ENCODE measurements at places on chromosomes 3 and 15. TPM values are rescaled to one million over a fixed set of nuclear protein-coding genes. Genes with fewer than 3 reads are reported as not detected.

- no peaks in the 10 kb centered on the region for H3K36me3 ChIP-seq
- no peaks in the 10 kb centered on the region for H3K4me1 ChIP-seq
- H3K4me3 ChIP-seq, result no peak overlapping the region
- H3K27me3 ChIP-seq, result no peaks in the 10 kb centered on the region
- H3K27ac ChIP-seq, result no peak overlapping the region
These were observed 270.5 kb upstream of the PROK2 start for GRCh38 chr3:72055436-72055835.

DNA sequence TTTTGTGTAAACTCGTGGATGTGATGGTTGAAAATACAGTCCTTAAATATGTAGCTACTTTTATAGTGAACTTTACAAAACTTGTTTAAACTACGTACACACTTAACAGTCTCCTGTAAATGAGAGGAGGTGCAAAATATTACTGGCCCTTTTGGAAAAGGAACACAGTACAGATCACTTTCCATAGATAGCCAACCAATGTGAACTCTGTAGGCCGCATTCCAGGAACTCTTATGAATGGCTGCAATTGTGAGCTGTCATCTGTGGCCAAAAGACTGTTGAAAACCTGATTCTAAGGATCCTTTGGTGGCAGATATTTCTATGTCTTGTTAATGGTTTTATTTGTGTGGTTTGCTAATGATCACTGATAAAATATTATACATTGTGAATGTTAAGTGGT is 6.2 kb downstream of the TSC22D2 start:
- no peaks in the 10 kb centered on the region for H3K36me3 ChIP-seq
- H3K27me3 ChIP-seq, result no peaks in the 10 kb centered on the region
- H3K27ac ChIP-seq, result no peak overlapping the region
- DNase-seq, result no peak
- H3K4me3 ChIP-seq, result no peak overlapping the region
- H3K4me1 ChIP-seq, result peaks cover 14% of the 10 kb centered on the region

- DNase-seq, result no peak
- no peak overlapping the region for H3K4me3 ChIP-seq
- no peaks in the 10 kb centered on the region for H3K36me3 ChIP-seq
- H3K4me1 ChIP-seq, result no peaks in the 10 kb centered on the region
- no peaks in the 10 kb centered on the region for H3K27me3 ChIP-seq
These were observed 460.4 kb upstream of the SGO1 start for GRCh38 chr3:20646425-20646824.

Gene COL6A5
- total RNA-seq, result 2.0 TPM

Gene EPHB1
- 37.1 TPM for total RNA-seq

DNA sequence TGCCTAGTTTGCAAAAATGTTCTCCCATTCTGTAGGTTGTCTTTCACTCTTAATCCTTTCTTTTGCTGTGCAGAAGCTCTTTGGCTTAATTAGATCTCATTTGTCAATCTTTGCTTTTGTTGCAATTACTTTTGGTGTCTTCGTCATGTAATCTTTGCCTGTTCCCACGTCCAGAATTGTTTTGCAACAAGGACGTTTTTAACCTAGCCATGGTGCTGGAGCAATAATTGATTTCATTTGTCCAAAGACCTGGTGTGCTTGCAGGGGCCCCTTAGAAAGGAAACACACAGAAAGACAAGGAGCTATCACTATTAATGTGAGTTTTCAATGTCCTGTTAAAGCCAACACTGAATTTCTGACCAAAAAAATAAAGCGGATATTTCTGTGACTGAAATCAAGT is 89.1 kb upstream of the GALNT15 start:
- no peaks in the 10 kb centered on the region for H3K36me3 ChIP-seq
- H3K27me3 ChIP-seq, result no peaks in the 10 kb centered on the region
- H3K4me3 ChIP-seq, result no peak overlapping the region
- DNase-seq, result no peak
- no peak overlapping the region for H3K27ac ChIP-seq

DNA sequence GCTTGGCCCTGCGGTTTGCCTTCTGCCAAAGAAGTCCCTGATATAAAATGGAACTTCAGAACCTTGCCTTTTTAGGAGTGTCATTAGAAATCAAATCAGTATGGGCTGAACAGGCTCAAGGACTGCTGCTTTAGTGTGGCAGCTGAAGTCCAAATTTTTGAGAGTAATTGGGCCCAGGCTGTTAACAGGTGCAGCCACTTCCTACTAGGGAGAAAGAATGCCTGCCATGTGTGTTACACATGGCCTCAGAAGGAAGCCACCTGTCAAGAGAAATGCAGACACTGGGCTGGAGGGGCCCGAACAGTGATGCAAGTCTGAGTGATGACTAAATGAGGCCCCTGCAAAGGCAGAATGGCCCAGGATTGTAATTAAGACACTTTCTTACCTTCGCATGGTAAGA is 786.7 kb upstream of the CFAP20DC start:
- H3K27me3 ChIP-seq, result no peaks in the 10 kb centered on the region
- no peak overlapping the region for H3K4me3 ChIP-seq
- no peaks in the 10 kb centered on the region for H3K4me1 ChIP-seq
- no peaks in the 10 kb centered on the region for H3K36me3 ChIP-seq

DNA sequence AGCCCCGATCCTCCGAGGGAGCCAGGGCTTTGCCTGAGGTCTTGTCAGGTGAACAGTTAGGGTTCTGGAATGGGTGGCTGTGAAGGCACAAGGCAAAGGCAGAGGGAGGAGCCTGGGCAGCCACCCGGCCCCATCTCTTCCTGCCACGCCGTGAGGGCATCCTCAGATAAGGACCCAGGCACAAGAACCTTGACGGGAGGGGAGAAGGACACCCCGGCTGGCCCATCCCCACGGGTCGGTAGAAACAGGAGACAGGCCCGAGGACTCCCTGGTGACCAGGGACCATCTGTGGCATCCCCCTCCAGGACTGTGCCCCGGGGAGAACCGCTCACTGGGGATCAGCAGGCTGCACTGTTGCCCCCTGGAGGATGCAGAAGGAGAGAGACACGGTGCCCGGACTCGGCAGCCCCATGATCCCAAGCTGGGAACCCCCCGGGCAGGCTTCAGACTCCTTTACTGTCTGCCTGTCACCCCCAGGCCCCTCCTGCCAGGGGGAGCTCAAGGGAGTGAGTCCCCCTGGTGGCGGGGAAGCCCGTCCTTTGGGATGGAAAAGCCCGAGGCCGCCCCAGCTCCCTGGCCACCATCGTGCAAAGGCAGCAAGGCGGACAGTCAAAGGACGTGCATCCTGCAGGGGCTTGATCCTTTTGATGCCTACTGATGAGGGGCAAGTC is 12.3 kb upstream of the PCSK6 start:
- H3K27ac ChIP-seq, result no peak overlapping the region
- DNase-seq, result peak; percentile 63
- H3K4me1 ChIP-seq, result no peaks in the 10 kb centered on the region
- H3K27me3 ChIP-seq, result no peaks in the 10 kb centered on the region
- no peak overlapping the region for H3K4me3 ChIP-seq

Gene ZBTB47
- 22.8 TPM for total RNA-seq

DNA sequence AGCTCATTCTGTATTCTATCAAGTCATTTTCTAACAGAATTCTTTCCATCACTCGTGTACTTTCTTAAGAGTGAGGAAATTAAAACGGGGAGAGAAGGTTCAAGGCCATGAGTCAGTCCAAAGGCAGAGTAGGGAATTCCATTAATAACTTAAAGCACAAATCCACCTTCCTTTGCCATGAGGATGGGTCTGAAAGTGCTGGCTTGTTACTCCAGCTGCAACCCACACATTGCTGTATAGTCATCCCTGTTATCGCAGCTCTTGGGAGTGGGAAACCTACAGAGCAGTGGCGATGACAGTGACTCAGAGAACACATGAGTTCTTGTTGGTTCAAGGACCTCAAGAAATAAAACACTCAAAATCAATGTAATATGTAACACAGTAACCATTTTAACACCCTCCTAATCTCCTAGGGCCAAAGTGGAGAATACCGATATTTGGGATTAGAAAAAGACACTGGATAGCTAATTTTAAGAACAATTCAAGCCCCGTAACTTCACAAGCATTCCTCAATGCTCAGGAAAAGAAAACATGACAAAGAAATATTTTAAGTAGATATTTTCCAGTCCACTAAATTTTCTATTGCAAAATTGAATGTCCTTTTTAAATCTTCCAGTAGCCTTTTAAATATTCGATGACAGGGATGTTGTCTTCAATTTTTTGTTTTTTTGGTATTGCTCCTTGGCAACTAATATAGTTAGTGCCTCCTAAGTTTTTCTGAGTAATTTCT is 179.9 kb upstream of the THBS1 start:
- H3K27me3 ChIP-seq, result no peaks in the 10 kb centered on the region
- peak; percentile 23 for DNase-seq
- H3K36me3 ChIP-seq, result no peaks in the 10 kb centered on the region
- H3K4me3 ChIP-seq, result no peak overlapping the region

Gene MCF2L2
- 24.2 TPM for total RNA-seq

DNA sequence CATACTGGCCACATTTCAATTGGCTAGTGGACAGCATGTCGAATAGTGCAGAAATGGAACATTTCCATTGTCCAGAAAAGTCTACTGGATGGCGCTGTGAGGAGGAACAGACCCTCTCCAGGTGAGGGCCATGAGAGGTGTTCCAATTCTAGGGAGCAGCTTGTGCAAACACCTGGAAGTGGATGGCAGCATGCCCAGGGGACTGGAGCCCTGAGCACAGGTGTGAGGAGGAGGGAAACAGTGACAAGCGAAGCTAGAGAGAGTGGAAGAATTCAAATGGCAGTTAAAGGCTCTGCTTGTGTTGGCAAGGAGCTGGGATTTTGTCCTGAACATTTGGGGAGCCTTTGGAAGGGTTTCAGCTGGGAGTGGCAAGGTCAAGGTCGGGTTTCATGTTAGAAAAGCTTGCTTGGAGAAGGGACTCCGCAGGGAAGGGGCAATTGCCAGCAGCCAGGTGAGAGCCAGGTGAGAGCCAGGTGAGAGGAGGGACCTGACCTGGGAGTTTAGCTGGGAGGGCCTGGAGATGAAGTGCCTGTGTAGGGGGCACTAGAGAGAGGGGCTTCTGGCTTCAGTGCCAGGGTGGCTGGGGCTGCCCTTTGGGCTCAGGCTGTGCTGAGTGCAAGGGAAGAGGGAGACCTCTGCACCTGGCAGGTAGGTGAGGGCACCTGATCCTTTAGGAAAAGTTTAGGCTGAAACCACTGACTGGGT is 93.8 kb downstream of the LINGO1 start:
- no peaks in the 10 kb centered on the region for H3K27me3 ChIP-seq
- H3K4me3 ChIP-seq, result no peak overlapping the region
- peaks cover 27% of the 10 kb centered on the region for H3K4me1 ChIP-seq
- no peak for DNase-seq
- H3K36me3 ChIP-seq, result no peaks in the 10 kb centered on the region

GRCh38 chr15:38826880-38827279 is 262.3 kb upstream of the RASGRP1 start:
- H3K27me3 ChIP-seq, result no peaks in the 10 kb centered on the region
- DNase-seq, result no peak
- H3K4me3 ChIP-seq, result no peak overlapping the region
- H3K27ac ChIP-seq, result no peak overlapping the region
- H3K36me3 ChIP-seq, result no peaks in the 10 kb centered on the region

Gene TMEM212
- 2.5 TPM for total RNA-seq

DNA sequence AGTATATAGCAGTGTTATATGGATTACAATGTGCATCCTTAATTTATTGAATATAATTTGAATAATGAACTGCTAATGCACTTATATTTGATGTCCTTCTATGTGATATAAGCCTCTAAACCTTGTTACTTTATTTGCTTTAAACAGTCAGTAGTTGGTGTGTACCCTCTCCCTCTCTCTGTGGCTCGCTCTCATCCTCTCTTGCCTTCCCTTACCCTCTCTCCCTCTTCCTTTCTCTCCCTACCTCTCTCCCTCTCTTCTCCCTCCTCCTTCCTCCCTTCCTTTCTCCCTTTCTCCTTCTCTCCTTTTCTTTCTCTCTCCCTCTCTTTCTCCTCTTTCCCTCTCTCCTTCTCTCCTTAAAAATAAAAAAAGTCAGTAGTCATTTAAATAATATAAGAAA is 28.9 kb downstream of the MGA start:
- no peak for DNase-seq
- H3K27ac ChIP-seq, result no peak overlapping the region
- no peak overlapping the region for H3K4me3 ChIP-seq
- H3K4me1 ChIP-seq, result peaks cover 11% of the 10 kb centered on the region

GRCh38 chr3:54905261-54905888 is 22.5 kb downstream of the LRTM1 start:
- H3K4me3 ChIP-seq, result no peak overlapping the region
- no peaks in the 10 kb centered on the region for H3K27me3 ChIP-seq
- no peak overlapping the region for H3K27ac ChIP-seq
- no peak for DNase-seq
- H3K4me1 ChIP-seq, result no peaks in the 10 kb centered on the region

- no peak overlapping the region for H3K27ac ChIP-seq
- H3K36me3 ChIP-seq, result no peaks in the 10 kb centered on the region
- DNase-seq, result no peak
- H3K27me3 ChIP-seq, result no peaks in the 10 kb centered on the region
- H3K4me3 ChIP-seq, result no peak overlapping the region
These were observed 226.0 kb upstream of the CHRM5 start for GRCh38 chr15:33742306-33742705.

Gene PCOLCE2
- total RNA-seq, result 10.7 TPM

Gene GP5
- total RNA-seq, result 0.06 TPM

- H3K27ac ChIP-seq, result no peak overlapping the region
- H3K27me3 ChIP-seq, result no peaks in the 10 kb centered on the region
- no peak overlapping the region for H3K4me3 ChIP-seq
- H3K36me3 ChIP-seq, result no peaks in the 10 kb centered on the region
- peaks cover 14% of the 10 kb centered on the region for H3K4me1 ChIP-seq
These were observed 11.2 kb downstream of the CDCP1 start for GRCh38 chr3:45134758-45135521.

- no peak overlapping the region for H3K4me3 ChIP-seq
- no peaks in the 10 kb centered on the region for H3K27me3 ChIP-seq
- no peaks in the 10 kb centered on the region for H3K36me3 ChIP-seq
- H3K27ac ChIP-seq, result peak overlapping the region; percentile 48
These were observed 6.6 kb downstream of the RBP1 start for GRCh38 chr3:139532976-139533375.

- no peaks in the 10 kb centered on the region for H3K27me3 ChIP-seq
- peaks cover 14% of the 10 kb centered on the region for H3K4me1 ChIP-seq
- H3K27ac ChIP-seq, result peak overlapping the region; percentile 39
- no peak for DNase-seq
- no peaks in the 10 kb centered on the region for H3K36me3 ChIP-seq
- no peak overlapping the region for H3K4me3 ChIP-seq
These were observed 92.4 kb downstream of the GHSR start for GRCh38 chr3:172355836-172356235.

DNA sequence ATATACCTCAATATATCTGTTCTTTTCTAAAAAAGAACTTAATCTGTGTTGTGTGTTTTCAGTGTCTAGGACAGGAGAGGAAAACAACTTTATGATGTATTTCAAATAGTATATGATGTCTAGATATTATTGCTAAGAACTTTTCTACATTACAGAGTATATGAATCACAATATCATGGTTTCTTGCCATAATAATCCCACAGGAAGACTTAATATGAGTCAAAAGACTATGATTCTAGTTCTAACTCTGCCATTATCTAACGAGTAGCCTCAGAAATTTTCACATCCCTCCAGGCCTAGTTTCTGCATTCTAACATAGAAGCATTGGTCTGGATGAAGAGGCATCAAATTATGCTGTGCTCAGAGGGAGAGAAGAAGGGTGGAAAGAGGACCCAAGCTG is 107.7 kb upstream of the SPRED1 start:
- no peak overlapping the region for H3K4me3 ChIP-seq
- no peak overlapping the region for H3K27ac ChIP-seq
- H3K36me3 ChIP-seq, result no peaks in the 10 kb centered on the region
- H3K4me1 ChIP-seq, result no peaks in the 10 kb centered on the region

Measured in testis (tissue), 5 donors.